ENCODE measurements at places on chromosomes 11 and 22.

- DNase-seq = no peak
Measured at GRCh38 chr11:77669848-77670511, 32.4 kb upstream of the CLNS1A start.

DNA sequence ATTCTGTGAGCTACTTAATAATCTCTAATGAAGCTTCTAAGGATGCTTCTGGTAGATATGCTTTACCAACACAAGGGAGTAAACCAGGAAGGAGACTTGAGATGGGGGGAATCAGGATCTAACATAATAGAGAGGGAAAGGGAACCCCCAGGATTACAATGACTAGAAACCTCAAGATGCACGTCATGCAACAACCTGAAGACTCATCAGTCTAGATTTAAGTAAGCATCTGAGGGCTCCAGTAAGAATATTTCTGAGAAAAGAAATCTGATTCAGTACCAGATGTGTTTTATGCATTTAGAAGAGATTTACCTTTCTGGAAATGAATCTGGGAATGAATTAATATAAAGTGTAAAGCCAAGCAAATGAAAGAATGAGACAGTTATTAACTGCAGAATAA, 15.2 kb downstream of the KDM4D start:
- DNase-seq = no peak

DNA sequence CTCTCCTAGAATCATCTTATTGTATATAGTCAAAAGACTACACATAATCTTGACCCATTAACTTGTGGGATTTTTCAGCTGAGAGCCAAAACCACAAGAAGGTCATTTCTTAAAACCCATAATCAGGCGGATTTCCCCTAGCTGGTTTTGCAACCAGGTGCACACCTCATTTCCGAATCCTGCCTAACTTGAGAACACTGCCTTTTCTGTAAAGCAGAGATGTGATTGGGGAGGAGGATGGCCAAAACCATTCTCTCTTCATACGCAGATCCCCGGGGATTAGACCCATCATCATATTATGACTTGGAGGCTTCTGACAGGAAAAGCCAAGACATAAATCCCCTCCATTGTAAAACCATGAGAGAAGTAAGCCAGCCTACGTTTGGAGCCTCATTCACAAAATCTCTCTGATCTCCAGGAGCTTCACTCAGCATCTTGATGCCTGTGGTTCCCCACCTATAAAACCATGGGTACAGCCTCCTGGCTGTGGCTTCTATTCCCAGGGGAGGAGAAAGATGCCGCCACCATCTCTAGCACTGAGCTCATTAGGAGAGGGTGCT, 191.3 kb downstream of the KIF18A start:
- no peak for DNase-seq

DNA sequence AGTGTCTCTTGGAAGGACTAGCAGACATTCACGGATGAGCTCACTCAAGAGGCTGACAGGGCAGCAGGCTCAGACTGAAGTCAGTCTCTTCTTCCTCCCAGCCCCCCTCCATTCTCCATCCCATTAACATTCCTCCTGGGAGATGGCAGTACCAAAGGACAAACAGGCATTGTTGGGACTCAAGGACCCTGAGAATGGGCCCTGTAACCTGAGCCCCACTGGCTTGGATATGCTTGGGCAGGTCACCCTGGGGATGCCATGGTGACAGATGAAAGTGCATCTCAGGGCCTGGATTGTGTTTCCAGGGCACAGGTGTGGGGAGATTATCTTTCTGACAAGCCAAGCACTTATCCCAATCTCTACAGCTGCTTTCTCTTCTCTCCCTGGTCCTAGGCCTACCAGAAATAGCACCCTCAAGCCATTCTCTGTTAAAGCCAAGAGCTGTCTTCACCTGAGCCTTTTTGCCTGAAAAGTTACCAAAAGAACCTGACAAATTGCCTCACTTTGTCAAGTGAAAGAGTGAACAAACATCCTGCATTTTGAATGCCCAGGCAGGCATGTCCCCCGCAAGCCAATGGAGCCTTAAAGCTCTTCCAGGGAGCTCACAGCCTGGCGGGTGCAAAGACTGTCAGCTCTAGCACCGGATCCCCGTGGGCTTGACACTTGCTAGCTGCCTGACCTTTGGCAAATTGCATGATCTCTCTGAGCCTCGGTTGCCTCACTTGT, 366.0 kb upstream of the NARS2 start:
- peak; percentile 87 for DNase-seq

GRCh38 chr22:28922540-28923244, 39.3 kb downstream of the ZNRF3 start:
- DNase-seq = no peak

DNA sequence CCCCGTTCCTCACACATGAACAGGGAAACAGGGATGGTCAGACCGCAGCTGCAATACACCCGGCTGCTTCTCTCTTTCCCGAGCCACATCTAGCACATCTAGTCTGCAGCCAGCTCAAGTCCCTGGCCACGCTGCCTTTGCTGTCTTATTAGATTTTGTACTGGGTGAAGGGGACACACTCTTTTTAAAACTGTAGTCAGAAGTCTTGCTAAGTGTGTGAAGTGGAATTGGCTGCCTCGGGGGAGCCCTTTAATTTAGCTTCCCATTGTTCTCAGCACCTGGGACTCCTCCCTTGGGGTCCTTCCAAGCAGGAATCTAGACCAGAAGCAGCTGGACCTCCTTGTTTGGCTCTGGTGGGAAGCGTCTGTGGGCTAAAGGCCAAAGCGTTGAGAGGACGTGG, 420.0 kb downstream of the CTTN start:
- DNase-seq = no peak

- DNase-seq = no peak
Measured at GRCh38 chr22:36864454-36865215, 3.8 kb downstream of the NCF4 start.

DNA sequence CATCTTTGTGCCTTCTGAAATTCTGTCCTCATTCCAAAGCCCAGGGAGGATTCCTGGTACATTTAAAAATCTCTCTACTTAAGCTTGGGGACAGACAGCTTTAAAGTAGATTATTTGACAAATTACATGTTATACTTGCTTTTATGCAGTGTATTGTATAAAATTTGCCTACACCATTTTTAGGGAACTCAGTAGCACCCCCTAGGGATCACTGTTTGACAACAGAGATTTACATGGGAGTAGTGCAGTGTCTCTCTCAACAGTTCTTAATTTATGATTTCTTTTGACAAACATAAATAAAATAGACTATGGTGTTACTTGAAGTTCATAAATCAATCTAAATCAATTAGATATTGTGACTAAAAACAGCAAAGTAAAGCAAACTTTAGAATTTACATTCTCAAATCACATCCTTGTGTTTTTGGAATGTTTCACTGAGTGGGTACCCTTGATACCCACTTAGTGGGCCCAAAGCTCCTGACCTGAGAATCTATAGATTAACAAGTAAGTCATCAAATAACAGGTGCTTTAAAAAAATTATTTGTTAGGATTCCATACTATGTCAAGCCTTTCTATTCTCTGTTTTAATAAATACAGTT, 428.8 kb downstream of the DYNC2H1 start:
- no peak for DNase-seq

DNA sequence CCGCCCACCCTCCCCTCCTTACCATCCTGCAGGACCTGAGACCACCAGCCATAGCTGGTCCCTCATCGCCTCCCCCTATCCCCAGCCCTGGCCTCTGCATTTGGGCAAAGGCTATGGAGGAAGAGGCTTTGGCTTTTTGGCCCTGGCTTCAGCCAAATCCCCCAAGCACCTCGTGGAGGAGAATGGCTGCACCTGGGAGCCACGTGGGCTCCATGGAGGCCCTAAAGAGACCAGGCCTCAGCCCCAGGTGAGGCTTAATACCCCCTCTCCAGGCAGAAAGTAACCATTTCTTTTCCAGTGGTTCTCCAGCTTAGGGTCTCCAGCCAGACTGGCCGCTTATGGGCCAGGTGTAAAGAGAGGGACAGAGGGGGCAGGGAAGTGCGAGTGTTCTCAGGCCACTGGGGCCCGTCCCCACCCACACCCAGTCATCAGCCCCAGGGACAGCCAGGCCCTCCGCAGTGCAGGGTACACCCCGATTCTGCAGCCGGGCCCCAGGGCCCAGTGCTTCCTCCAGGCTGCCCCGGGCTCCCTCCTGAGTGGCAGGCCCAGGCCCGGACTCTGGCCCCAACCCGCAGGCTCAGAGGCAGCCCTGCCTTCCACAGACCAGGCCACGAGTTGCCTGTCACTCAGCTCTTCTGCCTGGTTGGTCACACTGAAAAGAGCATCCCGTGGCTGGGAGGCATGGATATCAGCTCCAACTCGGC, 26.4 kb downstream of the CDKN1C start:
- no peak for DNase-seq

DNA sequence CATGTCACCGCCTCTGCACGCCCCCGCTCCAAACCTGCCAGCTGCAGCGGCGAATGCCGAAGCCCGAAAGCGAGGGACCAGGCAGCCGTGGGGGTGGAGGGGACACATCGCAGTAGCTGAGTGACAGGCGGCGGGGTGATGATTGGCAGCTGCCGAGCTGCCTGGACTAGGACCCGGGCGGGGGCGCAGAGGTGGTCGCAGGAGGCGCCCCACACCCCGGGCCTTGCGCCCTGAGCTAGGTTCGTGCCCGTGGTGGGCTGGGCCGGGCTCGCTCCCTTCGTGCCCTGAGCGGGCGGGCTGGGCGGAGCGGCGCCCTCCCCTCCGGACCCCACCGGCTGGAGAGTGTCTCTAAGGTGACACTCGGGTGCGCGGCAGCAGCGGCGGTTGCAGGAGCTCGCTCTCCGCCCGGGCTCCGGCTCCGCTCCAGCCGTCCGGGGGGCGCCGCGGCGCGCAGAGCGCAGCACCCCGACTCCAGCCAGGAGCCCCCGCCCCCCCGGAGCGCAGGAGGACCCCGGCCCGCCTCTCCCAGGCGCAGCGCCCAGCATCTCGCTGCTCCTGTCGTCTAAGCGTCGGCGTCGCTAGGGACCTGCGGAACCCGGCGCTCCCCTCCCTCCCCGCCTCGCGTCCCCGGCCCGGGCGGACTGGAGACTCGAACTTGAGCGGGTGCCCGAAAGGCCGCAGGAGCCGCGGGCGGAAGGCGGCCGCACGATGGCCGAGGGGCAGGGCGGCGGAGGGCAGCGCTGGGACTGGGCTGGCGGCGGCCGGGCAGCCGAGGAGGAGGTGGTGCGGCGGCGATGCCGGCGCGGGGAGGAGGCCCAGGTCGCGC, 14.5 kb upstream of the DGKZ start:
- DNase-seq = no peak

- no peak for DNase-seq
Measured at GRCh38 chr22:42745118-42745517, 24.4 kb upstream of the A4GALT start.

- no peak for DNase-seq
Measured at GRCh38 chr11:66868726-66869566, 12.1 kb downstream of the LRFN4 start.

DNA sequence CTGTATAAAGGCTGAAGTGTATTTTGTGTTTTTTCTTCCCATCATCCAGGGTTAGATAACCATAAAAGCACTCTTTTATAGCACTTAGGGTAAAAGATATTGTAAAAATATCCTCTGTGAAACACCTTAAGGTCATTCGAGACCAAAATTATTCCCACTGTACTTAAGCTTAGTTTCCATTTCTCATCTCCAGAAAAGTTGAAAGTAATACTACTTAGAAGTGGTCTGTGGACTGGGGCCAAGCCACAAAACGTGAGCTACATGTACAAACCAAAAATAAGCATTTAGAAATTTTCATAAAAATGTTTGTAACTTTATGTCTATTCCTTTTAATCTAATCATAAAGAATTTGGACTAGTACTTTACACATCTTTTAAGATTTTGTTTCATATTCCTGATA, 142.0 kb upstream of the NTM start:
- DNase-seq = no peak

- DNase-seq = no peak
Measured at GRCh38 chr22:50530877-50531545, 1.2 kb upstream of the TYMP start.

DNA sequence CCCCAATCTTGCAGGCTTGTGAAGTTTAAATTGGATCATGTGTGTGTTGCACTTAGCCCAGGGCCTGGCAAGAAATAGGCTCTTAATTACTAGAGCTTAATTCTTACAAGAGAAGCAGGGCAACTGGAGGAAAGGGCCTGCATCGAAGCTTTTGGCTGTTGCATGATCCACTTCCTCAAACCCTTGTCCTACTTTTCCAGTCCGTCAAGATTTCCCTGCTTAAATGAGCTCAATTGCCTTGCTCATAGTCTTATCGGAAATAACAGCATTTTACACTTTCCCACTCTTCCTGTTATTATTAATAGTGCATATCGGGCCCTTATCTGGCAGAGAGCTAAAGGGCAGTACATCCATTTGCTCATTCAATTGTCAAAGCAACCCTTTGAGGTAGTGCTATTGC, 18.1 kb downstream of the DTX4 start:
- no peak for DNase-seq

DNA sequence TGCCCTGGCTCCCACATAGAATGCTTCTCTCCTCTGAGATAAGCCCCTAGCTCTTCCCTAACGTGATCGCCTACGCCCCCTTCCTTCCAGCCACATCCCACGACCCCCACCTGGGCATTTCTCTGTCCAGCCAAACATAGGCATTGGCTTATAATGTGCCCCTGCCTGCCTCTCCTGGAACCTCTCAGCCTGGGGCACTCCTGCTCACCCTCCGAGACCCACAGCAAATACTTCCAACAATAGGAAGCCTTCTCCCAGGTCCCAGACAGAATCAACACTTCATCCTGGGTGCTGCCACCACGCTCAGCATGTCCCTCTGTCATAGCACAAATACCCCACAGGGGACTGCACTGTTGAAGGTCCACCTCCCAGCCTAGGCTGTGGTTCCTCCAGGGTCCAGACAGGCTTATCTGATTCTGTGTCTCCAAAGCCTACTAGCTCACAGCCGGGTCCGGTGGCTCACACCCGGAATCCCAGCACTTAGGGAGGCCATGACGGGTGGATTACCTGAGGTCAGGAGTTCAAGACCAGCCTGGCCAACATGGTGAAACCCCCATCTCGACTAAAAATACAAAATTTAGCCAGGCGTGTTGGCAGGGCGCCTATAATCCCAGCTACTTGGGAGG, 24.2 kb upstream of the TMPRSS4 start:
- DNase-seq = no peak

DNA sequence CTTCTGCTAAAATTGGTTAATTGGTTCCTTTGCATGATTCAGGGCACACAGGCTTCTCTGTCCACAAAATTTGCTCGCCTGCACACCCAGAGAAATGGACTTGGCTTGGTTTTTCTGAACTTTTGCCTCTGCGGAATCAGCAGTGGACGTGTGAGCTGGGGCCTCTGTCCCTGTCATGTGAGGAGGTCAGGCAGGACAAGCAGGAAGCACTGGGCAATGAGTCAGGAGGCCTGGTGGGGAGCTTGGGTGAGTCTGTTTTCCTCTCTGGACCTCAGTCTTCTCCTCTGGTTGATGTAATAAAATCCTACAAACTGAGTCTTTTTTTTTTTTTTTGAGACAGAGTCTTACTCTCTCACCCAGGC, 10.4 kb upstream of the CELSR1 start:
- no peak for DNase-seq
